ENCODE measurements at places on chromosomes 12 and 14.

GRCh38 chr14:63672417-63673180 is 30.9 kb upstream of the WDR89 start:
- H3K4me3 ChIP-seq = no peak overlapping the region
- peaks cover 8% of the 10 kb centered on the region for H3K4me1 ChIP-seq
- no peaks in the 10 kb centered on the region for H3K27me3 ChIP-seq
- H3K36me3 ChIP-seq = peaks cover 8% of the 10 kb centered on the region
- no peak overlapping the region for H3K27ac ChIP-seq

- no peak overlapping the region for H3K27ac ChIP-seq
- peaks cover 61% of the 10 kb centered on the region for H3K27me3 ChIP-seq
- H3K36me3 ChIP-seq = peaks cover 1% of the 10 kb centered on the region
Observed at GRCh38 chr12:57242691-57243454, 8.1 kb downstream of the STAC3 start.

DNA sequence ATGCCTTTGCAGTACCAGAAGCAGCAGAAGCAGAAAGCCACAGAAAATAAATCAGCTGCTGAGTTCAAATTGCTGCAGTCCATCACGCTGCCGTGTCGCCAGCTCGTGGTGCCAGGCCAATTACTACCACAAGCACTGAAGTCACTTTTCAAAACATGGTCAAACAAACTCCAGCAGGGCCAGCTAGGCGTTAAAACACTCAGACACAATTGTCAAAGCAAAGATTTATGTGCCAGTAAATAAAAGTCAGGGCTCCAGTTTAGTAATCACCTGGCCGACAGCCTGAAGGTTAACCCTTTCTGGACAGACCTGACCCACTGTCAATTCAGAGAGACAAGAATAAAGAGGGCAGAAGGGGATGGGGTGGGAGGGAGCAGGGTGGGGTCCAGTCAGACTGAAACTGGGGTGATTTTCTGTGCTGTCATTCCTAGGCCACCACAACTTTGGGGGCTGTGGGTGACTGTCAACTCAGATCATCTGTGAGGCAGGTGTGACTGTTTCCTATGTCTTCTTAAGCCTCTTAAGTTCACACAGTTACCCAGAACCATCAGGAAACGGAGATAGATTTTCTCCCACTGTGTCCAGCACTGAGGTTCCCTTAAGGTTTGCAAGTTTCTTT is 109.8 kb upstream of the FUT8 start:
- H3K27me3 ChIP-seq = peaks cover 24% of the 10 kb centered on the region
- no peaks in the 10 kb centered on the region for H3K36me3 ChIP-seq
- peaks cover 27% of the 10 kb centered on the region for H3K4me1 ChIP-seq

GRCh38 chr12:5562581-5562980 is 130.7 kb downstream of the NTF3 start:
- peaks cover 45% of the 10 kb centered on the region for H3K4me1 ChIP-seq
- no peak overlapping the region for H3K4me3 ChIP-seq
- no peaks in the 10 kb centered on the region for H3K36me3 ChIP-seq
- DNase-seq = no peak

GRCh38 chr14:53567236-53567780 is 389.3 kb downstream of the BMP4 start:
- no peak for DNase-seq
- H3K4me1 ChIP-seq = peaks cover 38% of the 10 kb centered on the region
- H3K27me3 ChIP-seq = no peaks in the 10 kb centered on the region

GRCh38 chr14:78709795-78710557 is 539.8 kb downstream of the NRXN3 start:
- H3K27ac ChIP-seq = no peak overlapping the region
- H3K4me1 ChIP-seq = peaks cover 7% of the 10 kb centered on the region
- H3K27me3 ChIP-seq = no peaks in the 10 kb centered on the region
- no peak for DNase-seq
- H3K36me3 ChIP-seq = no peaks in the 10 kb centered on the region

- H3K36me3 ChIP-seq = no peaks in the 10 kb centered on the region
- no peaks in the 10 kb centered on the region for H3K4me1 ChIP-seq
- peaks cover 16% of the 10 kb centered on the region for H3K27me3 ChIP-seq
- no peak overlapping the region for H3K27ac ChIP-seq
- H3K4me3 ChIP-seq = no peak overlapping the region
- DNase-seq = no peak
Observed at GRCh38 chr12:40202095-40203059, 22.4 kb upstream of the LRRK2 start.

- no peak for DNase-seq
- H3K4me1 ChIP-seq = no peaks in the 10 kb centered on the region
- no peaks in the 10 kb centered on the region for H3K36me3 ChIP-seq
- H3K27ac ChIP-seq = no peak overlapping the region
Observed at GRCh38 chr12:42260518-42260917, 22.5 kb upstream of the YAF2 start.

GRCh38 chr12:106135075-106135474 is 3.7 kb downstream of the NUAK1 start:
- DNase-seq = no peak
- H3K36me3 ChIP-seq = no peaks in the 10 kb centered on the region
- peaks cover 79% of the 10 kb centered on the region for H3K4me1 ChIP-seq
- no peak overlapping the region for H3K27ac ChIP-seq
- H3K4me3 ChIP-seq = peak overlapping the region; percentile 100

DNA sequence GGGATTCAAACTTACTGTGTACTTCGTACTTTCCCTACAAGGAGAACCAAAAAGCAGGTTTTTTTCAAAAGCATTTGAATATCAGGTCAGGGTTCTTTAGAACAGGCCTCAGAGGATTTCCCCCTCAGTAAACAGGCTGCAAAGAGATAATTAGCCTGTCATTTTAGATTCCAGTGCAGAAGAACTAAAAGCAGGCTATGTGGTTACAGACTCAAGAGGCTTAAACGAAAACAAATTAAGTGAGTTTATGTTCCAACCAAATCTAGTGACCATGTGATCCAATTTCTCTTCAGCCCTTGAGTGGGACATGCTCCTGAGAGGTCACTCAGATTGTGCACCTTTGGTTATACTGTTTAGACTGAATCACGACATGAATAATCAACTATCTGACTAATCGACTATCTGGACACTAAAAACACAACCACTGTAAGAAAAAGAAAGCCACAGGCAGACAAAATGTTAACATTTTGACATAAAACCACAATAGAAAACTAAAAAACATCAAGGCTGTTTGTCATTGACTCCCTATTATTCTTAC is 4.5 kb downstream of the TMED8 start:
- peak overlapping the region; percentile 52 for H3K27ac ChIP-seq
- H3K36me3 ChIP-seq = peaks cover 26% of the 10 kb centered on the region
- H3K27me3 ChIP-seq = no peaks in the 10 kb centered on the region
- DNase-seq = no peak
- peak overlapping the region; percentile 14 for H3K4me3 ChIP-seq

GRCh38 chr12:60308366-60308991 is 712.6 kb downstream of the SLC16A7 start:
- no peaks in the 10 kb centered on the region for H3K36me3 ChIP-seq
- H3K27me3 ChIP-seq = no peaks in the 10 kb centered on the region
- DNase-seq = no peak

DNA sequence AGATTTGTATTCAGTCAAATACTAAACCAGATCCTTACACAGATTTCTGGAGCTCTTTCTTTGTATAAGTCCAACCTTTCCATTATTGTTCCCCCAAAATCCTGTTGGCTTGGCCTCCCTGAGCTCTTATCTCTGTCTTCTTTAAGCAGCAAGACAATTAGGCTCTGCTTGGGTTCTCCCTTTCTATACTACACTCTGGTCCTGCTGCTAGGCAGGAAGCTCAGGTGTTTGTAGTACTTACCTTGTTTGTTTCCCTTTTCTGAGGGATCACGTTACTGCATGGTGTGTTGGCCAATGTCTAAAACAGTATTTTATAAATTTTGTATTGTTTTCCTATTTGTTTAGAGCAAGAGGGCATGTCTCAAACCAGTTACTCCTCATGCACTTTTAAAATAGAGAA is 192.9 kb downstream of the PRKD1 start:
- H3K36me3 ChIP-seq = no peaks in the 10 kb centered on the region
- no peak overlapping the region for H3K4me3 ChIP-seq
- no peak overlapping the region for H3K27ac ChIP-seq
- DNase-seq = no peak

GRCh38 chr12:105977652-105978051 is 161.1 kb downstream of the NUAK1 start:
- no peak for DNase-seq
- no peak overlapping the region for H3K27ac ChIP-seq
- H3K4me3 ChIP-seq = no peak overlapping the region
- no peaks in the 10 kb centered on the region for H3K36me3 ChIP-seq
- peaks cover 15% of the 10 kb centered on the region for H3K4me1 ChIP-seq

GRCh38 chr14:99075771-99076375 is 196.1 kb downstream of the BCL11B start:
- H3K27me3 ChIP-seq = peaks cover 23% of the 10 kb centered on the region
- H3K27ac ChIP-seq = no peak overlapping the region
- H3K36me3 ChIP-seq = no peaks in the 10 kb centered on the region
- H3K4me1 ChIP-seq = no peaks in the 10 kb centered on the region
- no peak overlapping the region for H3K4me3 ChIP-seq
- no peak for DNase-seq

GRCh38 chr12:68978678-68979077 is 45.7 kb upstream of the CPM start:
- H3K36me3 ChIP-seq = no peaks in the 10 kb centered on the region
- no peaks in the 10 kb centered on the region for H3K27me3 ChIP-seq
- no peak for DNase-seq
- H3K27ac ChIP-seq = no peak overlapping the region
- no peak overlapping the region for H3K4me3 ChIP-seq

DNA sequence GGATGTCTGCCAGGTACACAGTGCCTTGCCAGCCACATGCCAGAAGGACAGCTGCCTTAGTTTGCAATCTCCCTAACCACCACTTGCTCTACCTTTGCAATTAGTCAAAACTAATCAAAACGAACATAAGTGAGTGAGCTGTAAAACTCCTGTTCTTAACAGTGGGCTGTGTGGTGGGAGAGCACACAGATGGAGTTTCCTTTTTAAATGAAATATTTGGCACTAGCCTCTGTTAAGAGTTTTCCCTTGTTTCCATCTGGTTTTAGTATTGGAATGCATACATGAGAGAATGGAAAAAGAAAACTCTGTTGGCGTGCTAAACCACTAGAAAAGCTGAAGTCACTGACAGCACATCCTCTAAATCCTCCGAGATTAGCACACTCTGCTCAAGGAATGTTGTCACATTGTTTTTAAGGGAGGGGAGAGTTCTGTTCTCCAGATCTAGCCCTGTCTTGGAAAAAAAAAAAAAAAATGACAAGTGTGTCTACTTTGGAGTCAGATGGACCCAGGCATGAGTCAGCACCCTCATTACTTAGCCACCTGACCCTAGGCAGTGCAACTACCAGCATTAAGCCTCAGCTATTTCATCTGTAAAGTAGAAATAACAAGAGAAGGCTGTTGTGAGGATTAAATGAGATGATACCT is 83.9 kb downstream of the STXBP6 start:
- H3K36me3 ChIP-seq = no peaks in the 10 kb centered on the region
- no peak overlapping the region for H3K4me3 ChIP-seq
- H3K4me1 ChIP-seq = peaks cover 16% of the 10 kb centered on the region
- no peaks in the 10 kb centered on the region for H3K27me3 ChIP-seq
- DNase-seq = no peak
- no peak overlapping the region for H3K27ac ChIP-seq

DNA sequence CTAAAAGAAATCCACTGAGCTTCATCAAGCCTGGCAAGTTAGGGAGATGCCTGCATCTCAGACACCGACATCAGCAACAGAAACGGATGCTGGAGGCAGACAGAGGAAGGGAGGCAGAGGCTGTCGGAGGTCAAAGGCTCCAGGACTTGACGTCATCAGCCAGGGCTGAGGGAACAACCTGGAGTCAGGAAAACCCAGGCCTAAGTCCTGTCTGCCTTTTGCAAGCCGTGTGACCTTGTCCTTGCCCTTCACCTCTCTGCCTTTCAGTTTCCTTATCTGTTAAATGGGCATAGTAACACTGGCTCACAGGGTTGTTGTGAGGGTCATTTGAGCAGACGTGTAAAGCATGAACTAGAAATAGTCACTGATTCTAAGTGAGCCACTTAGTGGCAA is 194.2 kb downstream of the BCL11B start:
- no peaks in the 10 kb centered on the region for H3K4me1 ChIP-seq
- DNase-seq = no peak
- no peak overlapping the region for H3K27ac ChIP-seq
- peaks cover 13% of the 10 kb centered on the region for H3K27me3 ChIP-seq

GRCh38 chr12:45168976-45169375 is 46.9 kb upstream of the ANO6 start:
- H3K27ac ChIP-seq = no peak overlapping the region
- H3K4me3 ChIP-seq = no peak overlapping the region
- no peaks in the 10 kb centered on the region for H3K27me3 ChIP-seq
- peaks cover 11% of the 10 kb centered on the region for H3K36me3 ChIP-seq
- no peak for DNase-seq
- no peaks in the 10 kb centered on the region for H3K4me1 ChIP-seq

- H3K27me3 ChIP-seq = peaks cover 4% of the 10 kb centered on the region
- no peak overlapping the region for H3K4me3 ChIP-seq
- DNase-seq = no peak
- no peaks in the 10 kb centered on the region for H3K36me3 ChIP-seq
- no peaks in the 10 kb centered on the region for H3K4me1 ChIP-seq
Observed at GRCh38 chr12:7499636-7500035, 3.9 kb downstream of the CD163 start.

DNA sequence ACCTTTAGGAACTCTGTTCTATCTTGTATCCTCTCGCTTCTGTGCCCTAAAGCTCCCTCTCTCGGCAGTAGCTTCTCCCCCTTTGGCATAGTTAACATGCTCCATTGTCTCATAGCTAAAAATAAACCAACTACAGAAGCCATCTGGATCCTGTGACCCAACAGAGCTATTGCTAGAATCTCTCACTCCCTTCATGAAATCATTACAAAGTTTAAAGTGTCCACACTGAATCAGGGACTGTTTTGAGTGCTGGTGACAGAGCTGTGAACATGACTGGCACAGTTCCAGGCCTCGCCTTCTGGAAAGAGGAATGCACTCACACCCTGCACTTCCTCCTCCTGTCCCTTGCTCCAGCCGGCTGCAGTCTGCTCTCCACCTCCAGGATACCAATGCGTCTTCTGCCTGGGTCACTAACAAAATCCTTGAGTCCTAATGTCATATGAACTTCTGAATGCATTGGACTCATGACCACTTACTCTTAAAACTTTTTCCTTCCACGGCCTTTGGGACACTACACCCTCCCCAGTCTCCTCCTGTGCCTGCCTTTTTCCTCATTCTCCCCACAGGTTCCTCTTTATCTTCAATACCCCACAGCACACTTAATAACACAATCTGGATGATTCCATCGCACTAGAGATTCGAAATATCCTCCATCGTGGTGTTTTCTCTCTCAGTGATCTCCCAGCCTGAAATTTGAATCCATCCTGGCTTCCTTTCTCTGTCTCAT is 13.2 kb downstream of the PLBD1 start:
- H3K36me3 ChIP-seq = peaks cover 19% of the 10 kb centered on the region
- no peak for DNase-seq
- no peaks in the 10 kb centered on the region for H3K4me1 ChIP-seq
- no peaks in the 10 kb centered on the region for H3K27me3 ChIP-seq
- H3K4me3 ChIP-seq = no peak overlapping the region
- H3K27ac ChIP-seq = no peak overlapping the region

- H3K27ac ChIP-seq = no peak within 1 kb of the TSS
- no peaks in the 10 kb centered on the region for H3K36me3 ChIP-seq
- DNase-seq = peak; percentile 98
- peak within 1 kb of the TSS; percentile 78 for H3K4me3 ChIP-seq
- peaks cover 97% of the 10 kb centered on the region for H3K27me3 ChIP-seq
- peaks cover 10% of the 10 kb centered on the region for H3K4me1 ChIP-seq
Observed at GRCh38 chr14:35533357-35534207, at the start of gene INSM2. Gene INSM2 (plus strand): TSS chr14:35534164. CDS start chr14:35534253, 89 bp downstream.
